Left kidney (tissue), 8 donors: ENCODE measurements at places on chromosomes 12 and 14. TPM values are rescaled to one million over a fixed set of nuclear protein-coding genes. Genes with fewer than 3 reads are reported as not detected.

DNA sequence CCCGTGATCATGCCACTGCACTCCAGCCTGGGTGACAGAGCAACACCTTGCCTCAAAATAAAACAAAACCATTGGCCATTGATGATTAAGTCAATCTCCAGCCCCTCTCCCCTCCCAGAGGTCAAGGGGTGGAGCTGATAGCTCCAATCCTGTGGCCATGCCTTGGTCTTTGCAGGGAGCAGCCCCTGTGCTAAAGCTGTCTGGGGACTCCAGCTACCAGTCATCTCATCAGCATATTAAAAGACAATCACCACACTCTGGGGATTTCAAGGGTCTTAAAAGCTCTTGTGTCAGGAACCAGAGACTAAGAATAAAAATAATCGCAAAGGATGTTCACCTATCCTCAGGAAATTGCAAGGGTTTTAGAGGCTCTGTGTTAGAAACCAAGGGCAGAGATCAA lies 30.6 kb downstream of the HCAR2 start:
- DNase-seq, result no peak

- no peak for DNase-seq
Observed at GRCh38 chr12:24948420-24948756, 513 bp downstream of the BCAT1 start.

GRCh38 chr12:2163177-2163941 lies 110.6 kb downstream of the CACNA1C start:
- no peak for DNase-seq

DNA sequence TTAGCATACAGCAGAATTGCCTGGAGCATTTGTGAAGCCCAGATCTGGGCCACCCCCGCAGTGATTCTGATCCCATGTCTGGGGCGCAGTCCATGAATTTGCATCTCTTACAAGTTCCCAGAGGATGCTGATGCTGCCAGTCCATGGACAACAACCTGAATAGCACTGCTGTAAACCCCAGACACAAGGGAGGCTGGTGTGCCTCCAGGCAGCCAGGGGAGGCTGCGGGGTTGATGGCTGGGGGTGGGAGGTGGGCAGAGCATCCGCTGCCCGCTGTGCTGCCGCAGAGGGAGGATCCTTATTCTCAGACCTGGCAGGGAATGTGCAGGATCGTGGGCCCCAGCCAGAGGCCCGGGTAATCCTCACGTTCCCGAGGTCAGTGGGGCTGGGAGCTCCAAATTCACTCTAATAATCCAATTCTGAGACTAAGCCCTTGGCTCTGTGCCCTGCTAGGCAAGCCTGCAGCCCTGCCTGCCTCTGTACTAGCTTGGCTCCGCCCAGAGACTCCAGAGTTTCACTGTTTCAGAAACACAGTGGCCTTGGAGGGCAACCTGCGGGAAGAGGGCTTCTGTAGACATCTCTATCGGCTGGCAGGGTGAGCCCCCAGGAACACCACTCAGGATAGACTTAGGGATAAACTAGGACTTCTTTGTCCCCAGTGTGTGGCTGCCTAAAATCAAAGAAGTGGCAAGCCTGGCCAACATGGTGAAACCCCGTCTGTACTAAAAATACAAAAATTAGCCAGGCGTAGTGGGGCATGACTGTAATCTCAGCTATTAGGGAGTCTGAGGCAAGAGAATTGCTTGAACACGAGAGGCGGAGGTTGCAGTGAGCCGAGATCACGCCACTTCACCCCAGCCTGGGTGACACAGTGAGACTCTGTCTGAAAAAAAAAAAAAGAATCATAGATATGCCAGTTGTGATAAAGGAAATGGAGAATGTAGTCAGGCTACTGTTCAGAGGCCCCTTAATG lies 17.8 kb upstream of the MLEC start:
- DNase-seq, result no peak

- DNase-seq, result no peak
Observed at GRCh38 chr12:51242120-51242519, 3.5 kb downstream of the DAZAP2 start.

DNA sequence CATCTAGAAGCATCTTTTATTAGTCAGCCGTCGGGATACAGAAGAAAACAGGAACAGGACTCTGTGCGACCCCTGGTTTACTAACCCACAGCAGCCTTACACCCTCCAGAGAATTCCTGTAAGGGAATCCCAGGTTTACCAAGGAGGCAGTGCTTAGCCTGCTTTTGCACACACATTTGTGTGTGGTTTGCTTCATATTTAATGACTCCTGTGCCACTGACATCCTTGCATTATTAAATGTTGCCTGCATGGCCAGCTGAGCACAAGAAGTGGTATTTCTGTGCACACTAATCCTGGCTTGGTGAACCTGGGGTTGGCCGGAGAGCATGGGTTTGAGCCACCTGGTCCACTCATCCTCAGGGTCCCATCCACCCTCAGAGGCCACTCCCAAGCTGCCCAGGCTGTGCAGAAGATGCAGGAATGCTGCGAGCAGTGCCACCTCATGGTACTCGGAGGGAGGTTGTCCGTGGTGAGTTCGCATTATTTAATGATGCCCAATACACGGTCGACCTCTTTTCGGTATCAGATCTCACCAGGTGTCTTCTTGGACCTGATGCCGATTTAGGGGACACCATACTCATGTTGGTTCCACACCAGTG lies 152.4 kb upstream of the RTL1 start:
- no peak for DNase-seq

DNA sequence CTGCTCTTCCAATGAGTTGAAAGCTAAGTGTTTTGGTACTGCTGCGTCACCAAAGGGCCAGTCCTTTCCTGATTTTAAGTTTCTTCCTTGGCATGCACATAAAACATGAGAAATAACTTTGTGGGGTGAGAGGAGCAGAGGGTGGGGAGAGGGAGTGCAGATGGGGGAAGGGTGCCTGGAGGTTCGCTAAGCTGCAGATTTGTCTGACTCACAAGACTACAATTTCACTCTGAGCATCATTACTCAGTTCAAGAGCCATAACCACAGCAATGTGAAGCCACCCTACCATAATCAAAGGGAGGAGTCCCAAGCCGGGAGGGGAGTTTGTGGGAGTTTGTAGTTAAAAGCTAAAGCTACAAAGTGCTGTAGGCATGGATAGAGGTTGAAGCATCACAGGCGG lies 136.1 kb downstream of the ANO2 start:
- peak; percentile 31 for DNase-seq

GRCh38 chr14:24343795-24344660 lies 4.2 kb upstream of the RIPK3 start:
- no peak for DNase-seq

GRCh38 chr12:9851050-9851449 lies 18.1 kb downstream of the CLEC2B start:
- DNase-seq, result no peak

GRCh38 chr14:33790996-33791395 lies 159.9 kb downstream of the EGLN3 start:
- no peak for DNase-seq

- no peak for DNase-seq
Observed at GRCh38 chr12:69401940-69402339, 42.4 kb downstream of the YEATS4 start.

DNA sequence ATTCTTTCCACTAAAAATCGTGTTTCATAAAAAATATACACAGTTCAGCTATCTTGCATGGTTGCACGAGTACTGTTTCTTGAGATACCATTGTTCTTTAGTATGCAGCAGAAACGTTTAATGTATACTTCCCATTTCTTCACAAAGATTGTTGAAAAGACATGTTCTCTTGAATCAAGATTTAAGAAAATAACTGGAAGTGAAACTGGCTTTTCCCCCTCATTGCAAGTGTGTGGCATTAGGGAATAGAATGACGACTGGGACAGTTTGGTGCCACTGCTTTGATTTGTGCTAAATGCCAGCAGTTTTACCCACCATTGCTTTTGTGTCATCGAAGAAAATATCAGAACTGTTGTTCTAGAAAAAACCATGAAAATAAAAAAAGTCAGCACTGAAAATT lies 20.3 kb upstream of the DHRS2 start:
- DNase-seq, result no peak

DNA sequence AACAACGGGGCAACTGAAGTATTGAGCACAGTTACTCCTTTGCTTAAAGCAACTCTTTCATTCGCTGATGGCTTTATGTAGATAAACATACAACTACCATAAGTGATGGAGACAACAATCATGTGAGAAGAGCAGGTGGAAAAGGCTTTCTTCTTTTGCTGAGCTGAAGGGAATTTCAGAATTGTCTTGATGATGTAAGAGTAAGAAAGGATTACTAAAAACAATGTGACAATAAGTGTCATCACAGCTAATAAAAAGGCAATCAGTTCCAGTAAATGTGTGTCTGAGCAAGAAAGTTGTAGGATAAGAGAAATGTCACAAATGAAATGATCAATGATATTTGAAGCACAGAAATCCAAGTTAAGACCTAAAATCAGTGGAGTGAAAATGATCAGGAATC lies 647 bp downstream of the OR6C70 start:
- no peak for DNase-seq

DNA sequence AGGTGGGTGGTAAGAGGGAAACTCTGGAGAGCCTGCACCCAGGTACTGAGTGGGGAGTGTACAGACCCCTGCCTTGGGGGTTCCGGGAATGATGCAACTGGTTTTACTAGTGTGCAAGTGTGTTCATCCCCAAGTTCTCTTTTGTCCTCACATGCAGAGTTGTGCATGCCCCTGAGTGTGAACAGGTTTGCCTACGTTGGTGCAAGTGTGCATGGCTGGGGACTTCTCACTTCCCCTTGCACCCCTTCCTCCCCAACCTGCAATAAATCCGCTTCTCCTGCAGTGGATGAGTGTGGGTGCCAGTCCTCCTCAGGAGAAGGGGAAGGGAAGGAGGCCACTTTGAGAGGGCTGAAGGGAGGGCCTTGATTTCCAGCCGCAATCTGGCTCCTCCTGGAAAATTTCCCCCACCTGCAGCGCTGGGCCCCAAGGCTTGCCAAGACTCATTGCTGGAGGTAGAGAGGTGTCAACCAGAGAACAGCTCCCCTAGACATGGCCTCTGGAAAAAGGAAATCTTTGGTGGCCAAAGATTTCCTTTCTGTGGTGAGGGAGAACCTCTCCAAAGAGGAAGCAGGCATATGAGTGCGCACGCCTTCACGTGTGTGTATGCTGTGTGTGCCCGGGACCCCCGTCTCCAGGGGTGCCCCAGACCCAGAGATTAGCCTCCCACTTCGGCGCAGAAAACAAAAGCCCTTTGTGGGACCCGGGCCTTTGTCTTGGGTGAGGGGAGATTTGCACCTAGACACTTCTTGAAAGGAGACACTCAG lies 5.5 kb downstream of the AQP2 start:
- no peak for DNase-seq

DNA sequence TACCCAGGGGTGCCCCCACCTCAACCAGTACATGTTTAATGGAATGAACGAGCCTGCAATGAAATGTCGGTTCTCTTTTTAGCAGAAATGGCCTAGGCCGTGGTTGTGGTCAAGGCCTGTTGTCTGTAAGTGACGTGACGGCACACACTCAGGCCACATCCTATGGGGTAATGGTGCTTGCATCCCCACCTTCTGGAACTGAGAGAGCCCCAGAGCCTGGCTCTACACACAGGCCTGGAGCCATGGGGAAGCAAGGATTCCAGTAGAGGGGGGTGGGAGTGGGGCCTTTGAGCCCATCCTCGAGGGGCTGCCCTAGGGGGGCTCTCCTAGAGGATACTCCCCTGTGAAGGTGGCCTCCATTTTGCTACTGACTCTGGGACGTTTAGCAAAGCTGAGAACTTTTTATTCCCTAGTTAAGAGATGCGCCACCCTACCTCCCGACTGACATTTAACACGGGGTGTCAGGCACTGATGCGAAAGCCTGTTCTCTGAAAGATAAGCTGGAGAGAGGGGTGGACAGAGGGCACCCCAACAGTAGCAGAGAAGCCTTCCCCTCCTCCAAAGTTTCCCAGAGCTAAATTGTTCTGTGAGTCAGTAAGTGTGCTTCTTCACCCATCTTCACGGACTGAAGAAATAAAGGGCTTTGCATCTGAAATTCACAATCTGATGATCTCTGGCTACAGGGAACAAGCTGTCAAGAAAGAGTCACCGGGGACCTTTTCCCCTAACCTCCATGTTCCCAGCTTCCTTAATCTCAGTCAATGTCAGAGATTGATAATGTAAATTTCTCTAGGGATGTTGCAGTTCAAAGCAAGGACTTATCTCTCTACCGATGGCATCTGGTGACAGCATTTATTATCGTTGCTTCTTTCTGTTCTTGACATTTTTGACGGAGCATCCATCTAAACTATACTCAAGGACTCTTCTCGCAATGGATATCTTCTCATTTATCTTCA lies 6.8 kb downstream of the RIN3 start:
- DNase-seq, result no peak

GRCh38 chr14:99508896-99509629 lies 27.9 kb downstream of the CCNK start:
- no peak for DNase-seq

DNAI7 gene
- 7.9 TPM for polyA plus RNA-seq

FAM234B gene
- 13.0 TPM for polyA plus RNA-seq

ANAPC7 gene
- polyA plus RNA-seq, result 102 TPM

LRRC43 gene
- polyA plus RNA-seq, result 6.8 TPM

TAS2R19 gene
- polyA plus RNA-seq, result 1.9 TPM

PLEKHD1 gene
- 5.4 TPM for polyA plus RNA-seq

LHX5 gene
- not detected for polyA plus RNA-seq

ARHGEF25 gene
- polyA plus RNA-seq, result 30.5 TPM
